ENCODE measurements at places on chromosomes 16 and 17.
A peak's percentile ranks its signal among the peaks of the same experiment; 100 is the strongest.

DNA sequence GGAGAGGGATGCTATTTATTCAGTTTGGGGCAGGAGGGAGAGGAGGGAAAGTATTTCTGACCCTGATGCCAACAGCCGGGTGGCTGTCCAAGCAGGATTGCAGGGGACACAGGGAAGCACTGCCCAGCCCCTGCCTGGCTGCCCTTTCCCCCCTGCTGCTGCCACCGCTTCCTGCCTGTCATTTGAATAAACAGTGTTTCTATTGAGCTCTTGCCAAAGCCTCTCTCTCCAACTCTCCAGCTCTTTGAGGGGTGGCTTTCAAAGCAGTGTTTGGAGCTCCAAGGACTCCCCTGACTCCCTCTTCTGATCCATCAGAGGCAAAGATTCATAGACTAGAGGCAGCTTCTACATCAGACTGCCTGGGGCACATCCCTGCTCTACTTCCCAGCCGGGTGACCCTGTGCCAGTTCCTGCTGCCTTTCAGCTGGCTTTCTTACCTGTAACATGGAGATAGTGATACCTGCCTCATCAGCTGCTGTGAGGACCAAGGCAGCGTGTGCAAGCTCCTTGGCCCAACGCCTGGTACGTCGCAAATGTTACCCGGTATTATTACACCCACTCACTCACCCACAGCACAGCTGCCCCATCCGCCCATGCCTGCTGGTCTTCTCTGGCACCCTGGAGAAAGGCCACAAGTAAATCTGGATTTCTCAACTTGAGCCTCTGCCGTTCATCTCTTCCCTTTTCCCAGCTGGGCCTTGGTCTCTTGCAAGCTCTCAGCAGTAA lies 9.5 kb downstream of the PROCA1 start:
- no peak for DNase-seq

DNA sequence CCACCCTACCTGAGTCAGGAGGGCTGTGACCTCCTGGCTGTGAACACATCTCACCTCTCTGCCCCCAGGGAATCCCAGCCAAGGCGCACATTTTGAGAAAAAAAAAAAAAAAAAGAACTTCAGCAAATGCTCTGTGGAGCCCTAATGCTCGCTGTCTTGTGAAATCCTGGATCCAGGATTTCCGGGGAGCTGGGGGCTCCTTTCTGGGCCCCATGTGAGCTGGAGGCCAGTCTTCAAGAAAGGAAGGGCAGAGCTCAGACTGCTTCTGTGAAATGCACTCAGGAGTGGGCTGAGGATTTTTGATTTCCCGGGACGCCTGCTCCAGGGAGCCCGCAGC lies 36.0 kb upstream of the EMP2 start:
- DNase-seq = no peak

GRCh38 chr17:2312736-2313135 lies 9.0 kb downstream of the SRR start:
- DNase-seq = no peak

DNA sequence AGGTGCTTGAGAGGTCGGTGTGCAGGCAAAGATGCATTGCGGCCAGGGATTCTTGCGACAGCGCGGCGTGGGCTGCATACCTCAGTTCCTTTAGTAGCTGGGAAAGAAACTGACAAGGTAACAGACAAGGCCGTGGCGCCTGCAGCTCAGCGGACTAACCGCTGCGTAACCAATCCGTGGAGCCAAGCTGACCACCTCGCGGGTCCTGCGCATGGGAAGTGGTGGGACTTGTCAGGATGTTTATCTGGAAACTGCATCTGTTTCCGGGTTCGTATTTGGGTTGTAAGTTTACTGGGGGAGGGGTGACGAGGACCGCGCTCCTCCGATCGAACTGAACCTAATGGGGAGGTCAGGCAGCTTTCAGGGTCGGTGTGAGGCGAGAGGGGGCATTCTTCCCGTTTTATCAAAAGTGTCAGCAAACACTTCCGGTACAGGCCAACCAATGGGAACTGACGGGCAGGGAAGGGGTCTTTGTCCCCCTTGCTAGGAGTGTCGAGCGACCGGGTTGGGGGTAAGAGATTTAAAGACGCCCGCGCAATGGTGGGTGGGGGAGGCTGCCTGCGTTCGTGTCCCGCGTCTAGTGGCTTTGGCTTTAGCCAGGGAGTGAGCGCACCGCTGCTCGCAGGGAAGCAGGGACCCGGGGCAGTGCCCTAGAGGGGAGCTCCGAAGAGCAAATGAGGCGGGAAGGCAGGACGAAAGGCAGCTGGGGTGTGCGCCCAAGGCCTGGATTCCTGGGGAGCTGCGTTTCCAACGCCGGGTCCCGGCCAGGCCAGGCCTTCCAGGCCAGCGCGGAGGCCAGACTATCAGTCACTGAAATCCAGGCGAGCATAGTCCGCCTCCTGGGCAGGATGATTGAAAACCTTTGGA lies 7.0 kb downstream of the IRX6 start:
- peak; percentile 6 for DNase-seq

GRCh38 chr16:50539822-50540710 lies 8.1 kb upstream of the NKD1 start:
- no peak for DNase-seq

- no peak for DNase-seq
Observed at GRCh38 chr16:11384184-11384955, 39.1 kb downstream of the RMI2 start.

DNA sequence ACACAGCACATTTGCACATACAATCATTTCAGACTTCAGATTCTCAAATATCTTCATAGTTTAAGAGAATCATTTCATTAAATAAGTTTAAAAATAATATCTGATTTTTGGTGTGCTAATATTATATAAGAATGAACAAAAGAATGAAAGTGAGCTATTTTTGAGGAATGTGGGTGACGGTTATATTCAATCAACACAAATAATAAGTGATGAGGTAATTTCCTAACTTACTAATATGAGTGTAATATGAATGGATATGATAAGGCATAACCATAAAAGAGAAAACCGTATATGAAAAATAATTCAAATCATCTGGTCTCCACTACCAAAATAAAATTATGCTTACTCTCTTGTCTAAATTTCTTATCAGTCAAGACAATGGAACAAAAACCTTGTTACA lies 68.4 kb upstream of the NACA2 start:
- DNase-seq = no peak

DNA sequence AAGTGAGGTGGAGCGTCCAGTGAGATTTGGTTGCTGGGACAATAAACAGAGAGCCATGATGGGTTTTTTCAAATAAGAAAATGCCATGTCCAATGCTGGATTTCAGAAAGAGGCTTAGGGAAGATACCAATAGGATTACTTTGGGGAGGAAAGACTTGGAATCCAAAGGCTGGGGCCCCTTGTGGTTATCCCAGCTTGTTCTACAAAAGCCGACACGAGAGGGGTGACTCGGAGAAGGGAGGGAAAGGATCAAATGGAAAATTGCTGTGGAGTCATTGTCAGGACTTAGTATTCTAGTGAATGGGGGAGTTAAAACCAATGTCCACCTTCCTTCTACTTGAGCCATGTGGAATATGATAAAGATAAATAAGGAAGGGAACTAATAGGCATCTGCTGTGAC lies 305.5 kb downstream of the SOX9 start:
- no peak for DNase-seq

DNA sequence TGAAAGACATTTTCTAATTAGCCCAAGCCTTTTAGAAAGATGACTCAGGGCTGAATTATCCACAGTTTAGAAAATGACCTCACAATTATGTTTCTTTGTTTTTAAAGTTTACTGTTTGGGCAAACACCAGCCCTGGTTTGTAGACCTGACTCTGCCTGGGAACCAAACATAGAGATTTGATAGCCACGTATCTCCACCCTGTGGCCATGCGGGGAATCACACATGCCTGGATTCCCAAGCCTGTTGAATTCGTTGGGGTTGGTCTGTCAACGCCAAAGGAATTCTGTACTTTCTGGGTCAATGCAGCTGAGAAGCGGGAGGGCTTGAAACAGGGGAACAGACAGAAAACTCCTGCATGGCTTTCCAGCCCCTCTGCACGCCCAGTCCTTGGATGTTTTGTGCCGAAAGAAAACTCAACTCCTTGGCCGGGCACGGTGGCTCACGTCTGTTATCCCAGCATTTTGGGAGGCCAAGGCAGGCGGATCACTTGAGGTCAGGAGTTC lies 26.9 kb downstream of the CD300A start:
- DNase-seq = peak; percentile 43

DNA sequence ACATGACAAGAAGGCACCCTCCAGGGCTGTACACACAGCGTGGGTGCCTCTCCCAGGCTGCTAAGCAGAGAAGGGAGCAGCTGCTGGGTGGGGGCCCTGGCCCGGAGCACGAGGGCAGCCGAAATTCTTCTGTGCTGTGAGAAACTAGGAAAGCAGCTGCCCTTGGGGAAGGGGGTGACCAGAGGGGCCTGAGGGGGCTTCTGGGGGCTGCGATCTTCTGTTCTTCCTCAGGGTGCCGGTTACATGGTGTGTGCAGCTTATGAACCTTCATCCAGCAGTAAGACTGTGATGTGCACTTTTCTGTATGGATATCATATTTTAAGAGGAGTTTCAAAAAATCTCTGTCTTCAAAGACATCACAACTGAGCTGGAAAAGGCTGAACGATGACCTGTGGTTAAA lies 43.2 kb upstream of the METRNL start:
- no peak for DNase-seq

GRCh38 chr16:19132255-19132654 lies 18.5 kb downstream of the ITPRIPL2 start:
- no peak for DNase-seq

GRCh38 chr17:81703747-81704654 lies 834 bp downstream of the MRPL12 start:
- no peak for DNase-seq

GRCh38 chr17:55435408-55435807 lies 13.8 kb upstream of the MMD start:
- DNase-seq = no peak

DNA sequence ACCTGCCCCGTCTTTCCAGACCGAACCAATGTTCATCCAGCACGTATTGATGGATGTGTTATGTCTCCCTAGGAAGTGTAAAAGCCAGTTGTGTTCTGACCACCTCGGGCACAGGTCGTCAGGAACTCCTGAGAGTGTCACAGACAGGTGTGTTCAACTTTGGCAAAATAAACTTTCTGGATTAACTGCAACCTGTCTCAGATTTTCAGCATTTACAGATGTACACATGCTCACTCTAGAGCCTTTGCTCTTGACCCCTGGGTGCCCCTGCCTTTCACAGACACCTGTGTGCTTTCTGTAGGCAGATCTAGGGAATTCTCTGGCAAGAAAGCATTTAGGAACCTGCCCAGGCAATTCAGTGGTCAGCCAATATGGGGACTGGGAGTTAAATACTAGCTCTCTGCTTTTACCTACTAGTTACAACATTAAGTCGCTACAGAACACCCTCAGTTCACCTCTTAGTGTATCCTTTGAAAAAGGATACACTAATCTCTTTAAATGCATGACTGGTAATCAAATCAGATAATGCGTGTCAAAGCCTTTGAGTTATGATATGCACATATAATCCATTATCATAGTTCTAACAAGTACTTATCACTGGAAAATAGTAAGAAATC lies 188.9 kb downstream of the CPPED1 start:
- no peak for DNase-seq

- DNase-seq = no peak
Observed at GRCh38 chr16:79305074-79305473, 295.5 kb downstream of the MAF start.

- no peak for DNase-seq
Observed at GRCh38 chr17:44205962-44206824, 6.5 kb upstream of the ATXN7L3 start.

DNA sequence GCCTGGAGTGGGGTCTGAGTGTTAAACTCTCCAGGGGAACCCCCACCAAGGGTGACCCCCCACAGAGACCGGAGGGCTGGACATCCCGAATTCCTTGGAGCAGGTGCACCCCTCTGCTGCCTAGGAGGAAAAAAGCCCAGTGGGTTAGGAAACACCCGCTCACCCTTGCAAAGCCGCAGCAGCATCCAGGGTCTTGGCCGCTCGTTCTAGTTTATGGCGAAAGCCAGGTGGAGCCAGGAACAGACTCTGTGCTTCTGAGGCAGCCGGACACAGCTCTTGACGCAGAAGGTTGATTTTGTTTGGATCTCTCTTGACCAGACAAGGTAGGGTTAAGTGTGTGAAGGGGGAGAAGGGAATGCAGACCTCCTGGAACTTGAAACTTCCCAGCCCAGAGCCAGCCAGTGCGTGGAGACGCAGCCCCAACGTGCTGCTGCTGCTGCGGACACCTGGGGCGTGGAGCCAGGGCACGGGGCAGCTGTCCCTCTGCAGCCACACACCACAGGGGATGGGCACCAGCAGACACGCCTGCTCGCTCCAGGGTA lies 154.5 kb downstream of the LAT start:
- no peak for DNase-seq

- no peak for DNase-seq
Observed at GRCh38 chr17:82178499-82179261, 34.0 kb downstream of the CCDC57 start.

DNA sequence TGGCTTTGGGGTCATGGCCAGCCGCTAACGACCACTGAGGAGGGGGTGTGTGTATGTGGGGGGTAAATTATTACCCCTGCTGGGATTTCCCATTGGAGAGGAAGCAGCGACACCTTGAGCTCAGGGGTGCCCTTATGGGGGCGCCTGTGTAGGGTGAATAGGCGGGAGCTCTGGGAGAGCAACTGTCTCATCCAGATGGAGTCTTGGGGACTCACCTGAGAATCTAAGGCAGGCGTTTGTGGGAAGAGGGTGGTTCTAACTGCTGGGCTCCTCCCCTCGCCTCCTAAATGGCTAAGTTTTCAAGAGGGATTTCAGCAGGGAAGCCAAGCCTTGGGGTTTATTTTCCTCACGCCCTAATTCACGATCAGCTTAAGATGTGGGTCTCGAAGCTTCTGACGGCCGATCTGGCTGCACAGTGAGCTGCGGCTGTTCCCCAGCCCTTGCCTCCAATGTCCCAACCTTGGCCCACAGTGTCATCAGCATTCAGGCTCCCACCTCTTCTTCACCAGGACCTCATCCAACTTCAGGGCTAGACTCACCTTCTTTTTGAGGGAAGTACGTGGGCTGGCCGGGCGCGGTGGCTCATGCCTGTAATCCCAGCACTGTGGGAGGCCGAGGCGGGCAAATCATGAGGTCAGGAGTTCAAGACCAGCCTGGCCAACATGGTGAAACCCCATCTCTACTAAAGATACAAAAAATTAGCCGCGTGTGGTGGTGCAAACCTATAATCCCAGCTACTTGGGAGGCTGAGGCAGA lies 136.9 kb upstream of the EEF2KMT start:
- DNase-seq = no peak

DNA sequence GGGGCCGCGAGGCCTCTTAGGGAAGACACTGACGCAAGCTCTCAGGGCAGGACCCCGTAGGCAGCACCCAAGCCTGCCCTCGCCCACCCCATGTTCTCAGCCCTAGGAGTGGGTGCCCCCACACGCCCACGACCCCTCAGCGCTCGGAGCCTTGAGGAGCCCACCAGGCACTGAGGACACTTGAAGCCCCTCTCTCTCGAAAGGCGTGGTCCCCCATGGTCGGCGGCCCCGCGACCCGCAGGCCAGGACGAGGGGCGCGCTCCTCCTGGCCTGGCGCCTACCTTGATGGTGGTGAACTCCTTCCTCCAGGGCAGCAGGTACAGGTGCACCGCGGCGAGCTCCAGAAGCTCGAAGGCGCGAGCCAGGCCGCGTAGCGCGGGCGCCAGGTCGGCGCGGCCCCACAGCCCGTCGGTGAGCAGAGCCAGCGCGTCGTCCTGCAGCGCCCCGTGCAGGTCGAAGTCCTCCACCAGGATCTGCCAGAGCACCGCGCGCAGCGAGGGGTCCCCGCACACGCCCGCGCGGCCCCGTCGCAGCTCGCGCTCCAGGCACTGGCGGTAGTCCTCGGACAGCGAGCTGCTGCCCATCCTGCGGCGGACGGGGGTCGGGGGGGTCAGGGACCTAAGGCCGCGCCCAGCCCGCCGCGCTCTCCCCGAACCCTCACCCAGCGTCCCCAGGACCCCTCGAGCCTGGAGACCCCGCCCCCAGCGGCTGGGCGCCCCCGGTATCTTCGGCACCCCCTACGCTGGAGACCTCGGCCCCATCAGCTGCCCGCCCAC lies 668 bp downstream of the SPATA2L start:
- no peak for DNase-seq
